ENCODE measurements at places on chromosomes 1 and 21.

DNA sequence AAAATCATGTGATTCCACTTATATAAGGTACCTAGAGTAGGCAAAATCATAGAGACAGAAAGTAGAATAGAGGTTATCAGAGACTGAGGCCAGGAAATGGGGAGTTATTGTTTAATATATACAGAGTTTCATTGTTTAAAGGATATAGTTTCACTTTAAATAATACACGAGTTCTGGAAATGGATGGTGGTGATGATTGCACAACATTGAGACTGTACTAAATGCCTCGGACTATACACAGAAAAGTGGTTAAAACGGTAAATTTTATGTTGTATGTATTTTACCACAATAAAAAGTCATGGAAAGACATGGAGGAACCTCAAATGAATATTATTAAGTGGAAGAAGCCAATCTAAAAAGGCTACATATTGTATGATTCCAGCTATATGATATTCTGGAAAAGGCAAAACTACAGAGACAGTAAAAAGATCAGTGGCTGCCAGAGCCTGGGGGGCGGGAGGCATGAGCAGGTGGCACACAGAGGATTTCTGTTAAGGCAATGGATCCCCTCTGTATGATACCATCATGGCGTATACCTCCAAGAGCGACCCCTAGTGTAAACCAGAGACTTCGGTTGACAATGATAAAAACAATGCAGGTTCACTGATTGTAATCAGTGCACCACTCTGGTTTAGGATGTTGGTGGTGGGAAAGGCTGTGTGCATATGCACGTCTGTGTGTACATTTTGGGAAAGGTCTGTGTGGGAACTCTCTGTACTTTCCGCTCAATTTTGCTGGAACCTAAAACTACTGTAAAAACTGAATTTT is 7.5 kb downstream of the C1orf198 start:
- DNase-seq: no peak

DNA sequence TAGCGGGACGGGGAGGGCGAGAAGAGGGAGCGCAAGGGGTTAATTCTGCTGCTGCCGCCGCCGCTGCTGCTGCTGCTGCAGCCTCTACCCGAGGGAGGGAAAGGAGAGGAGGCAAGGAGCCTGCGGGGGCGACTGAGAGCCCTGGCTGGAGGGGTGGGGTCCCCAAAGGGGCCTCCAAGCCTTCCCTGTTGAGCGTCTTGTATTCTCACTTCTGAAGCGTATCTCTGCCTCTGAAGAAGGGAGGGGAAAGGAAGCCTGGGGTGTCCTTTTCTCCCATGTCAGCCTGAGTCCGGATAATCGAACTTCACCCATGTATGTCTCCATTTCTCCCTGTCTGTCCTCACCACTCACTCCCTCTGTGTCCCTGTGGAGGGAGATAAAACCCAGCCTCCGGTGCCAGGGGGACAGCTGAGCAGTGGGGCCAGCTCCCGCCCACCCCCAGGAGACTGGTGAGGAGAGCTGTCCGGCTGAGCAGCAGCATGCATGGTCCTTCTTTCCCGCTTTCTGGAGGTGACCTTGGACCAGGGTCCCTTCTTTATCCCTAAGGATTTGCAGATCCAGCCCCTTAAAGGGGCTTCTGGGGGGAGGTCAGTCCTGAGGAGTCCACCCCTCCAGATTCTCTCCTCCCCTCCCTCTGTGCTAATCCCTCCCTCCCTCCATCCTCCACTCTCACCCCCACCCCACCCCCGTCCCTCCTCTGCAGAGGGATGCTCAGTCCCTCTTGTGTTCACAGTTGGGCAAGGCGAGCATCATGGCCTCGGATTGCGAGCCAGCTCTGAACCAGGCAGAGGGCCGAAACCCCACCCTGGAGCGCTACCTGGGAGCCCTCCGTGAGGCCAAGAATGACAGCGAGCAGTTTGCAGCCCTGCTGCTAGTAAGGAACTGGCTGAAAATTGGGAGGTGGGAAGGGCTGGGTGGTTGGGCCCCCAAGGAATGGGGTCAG is 1.0 kb downstream of the NCDN start:
- no peak for DNase-seq

DNA sequence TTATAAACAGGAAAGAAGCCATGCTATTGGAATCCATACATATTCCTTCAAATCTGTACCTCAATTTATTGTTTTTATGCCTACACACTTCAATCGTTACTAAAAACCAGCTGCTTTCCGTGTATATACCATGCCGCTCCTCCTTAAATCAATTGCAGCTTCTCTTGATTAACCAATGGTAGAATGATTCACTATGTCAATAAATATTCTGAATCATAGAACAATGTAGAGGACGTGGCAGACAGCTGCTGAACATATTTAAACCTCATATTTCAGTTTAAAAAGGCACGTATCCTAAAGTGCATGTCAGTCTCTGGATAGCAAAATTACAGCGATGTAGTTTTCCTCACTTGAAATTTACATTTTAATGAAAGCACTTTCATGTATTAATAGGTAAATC is 100.4 kb downstream of the MRPL39 start:
- no peak for DNase-seq

DNA sequence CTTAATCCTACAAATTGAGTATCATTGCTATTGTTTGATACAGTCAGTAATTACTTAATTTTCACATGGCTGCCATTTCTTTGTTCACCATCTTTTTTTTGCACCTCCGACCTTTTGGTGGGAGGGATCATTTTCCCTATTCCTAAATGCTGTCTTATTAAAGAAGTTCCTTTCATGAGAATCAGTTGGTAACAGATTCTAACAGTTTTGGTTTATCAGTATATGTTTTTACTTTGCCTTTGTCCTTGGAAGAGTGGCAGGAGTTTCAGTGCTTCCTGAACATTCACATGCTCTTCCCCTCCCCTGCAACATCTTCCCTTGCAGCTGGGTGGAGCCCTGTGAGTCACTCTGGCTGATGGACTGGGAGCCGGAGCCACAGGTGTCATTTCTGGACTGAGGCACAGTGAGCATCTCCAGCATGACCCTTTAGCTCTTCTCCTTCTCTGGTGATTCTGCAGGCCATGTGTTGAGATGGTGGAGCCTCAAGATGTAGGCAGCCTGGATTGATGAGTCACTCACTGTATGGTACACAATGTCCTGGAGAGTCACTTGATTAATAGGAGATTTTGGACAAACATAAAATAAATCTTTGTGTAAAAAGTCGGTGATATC is 217.7 kb downstream of the URB2 start:
- DNase-seq: no peak

- DNase-seq: no peak
Measured at GRCh38 chr1:100930494-100930893, 34.6 kb downstream of the SLC30A7 start.

DNA sequence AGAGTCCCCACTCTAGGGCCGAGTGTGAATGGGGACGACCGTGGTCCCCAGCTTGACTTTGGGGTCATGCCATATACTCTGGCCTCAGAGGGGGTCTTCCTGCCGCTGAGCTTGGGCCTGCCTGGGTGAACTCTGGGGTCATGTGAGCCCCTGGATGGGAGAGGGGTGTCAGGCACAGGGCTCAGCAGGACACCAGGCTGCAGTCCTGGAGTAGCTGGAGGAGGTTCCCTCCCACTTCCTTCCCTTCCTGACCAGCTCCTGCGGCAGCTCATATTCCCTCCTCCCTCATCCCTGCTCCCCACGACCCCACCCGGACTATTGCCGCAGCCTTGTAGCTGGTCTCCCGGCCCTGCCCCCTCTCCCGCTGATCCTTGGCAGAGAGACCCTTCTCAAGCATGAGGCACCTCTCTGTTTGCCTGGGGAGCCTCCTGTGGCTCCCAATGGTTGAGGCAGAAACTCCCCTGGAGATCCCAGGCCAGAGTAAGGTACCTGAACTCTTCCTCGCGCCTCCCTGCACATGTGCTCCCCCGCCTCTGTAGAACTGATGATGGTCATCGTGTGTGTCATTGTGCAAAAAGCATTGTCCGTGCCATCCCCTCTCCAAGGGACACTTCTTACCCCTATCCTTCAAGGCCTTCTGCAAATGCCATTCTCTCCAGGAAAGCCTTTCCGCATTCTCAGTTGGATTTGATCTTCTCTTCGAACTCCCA is 1.8 kb downstream of the TNFRSF1B start:
- no peak for DNase-seq

- no peak for DNase-seq
Measured at GRCh38 chr1:187665483-187665882, 836.7 kb downstream of the PLA2G4A start.

DNA sequence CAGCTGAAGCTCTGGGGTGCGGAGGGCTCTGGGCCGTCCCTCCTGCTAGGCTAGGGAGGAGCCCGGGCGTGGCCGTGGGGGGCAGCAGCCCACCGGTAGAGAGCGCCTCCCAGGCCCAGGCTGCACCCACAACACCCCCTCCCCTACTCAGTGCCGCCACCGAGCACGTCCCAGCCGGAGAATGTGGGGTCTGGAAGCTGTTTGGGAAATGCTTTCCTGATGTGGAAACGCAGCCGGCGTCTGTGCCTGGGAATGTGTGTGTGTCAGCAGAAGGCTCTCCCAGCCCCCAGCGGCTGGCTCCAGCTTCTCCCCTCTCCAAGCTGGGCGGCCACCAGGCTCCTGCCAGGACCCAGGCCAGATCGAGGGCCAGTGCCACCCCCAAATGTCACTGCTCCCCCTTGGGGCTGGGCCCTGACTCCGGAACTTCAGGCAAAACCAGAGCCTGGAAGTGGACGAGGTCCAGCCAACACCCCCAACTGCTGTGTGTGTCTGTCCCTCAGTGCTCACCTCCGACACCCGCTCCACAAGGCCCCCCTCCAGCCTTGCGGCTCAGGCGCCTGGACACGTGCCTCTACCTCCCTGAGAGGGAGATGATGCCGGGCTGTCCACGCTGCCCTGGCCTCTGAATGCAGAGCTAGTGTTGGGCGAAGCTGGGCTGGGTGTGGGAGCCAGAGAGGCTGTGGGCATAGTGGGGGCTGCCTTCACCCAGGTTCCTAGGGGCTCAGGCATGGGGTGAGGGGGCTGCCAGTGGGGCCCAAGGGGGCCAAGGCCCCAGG is 74.7 kb downstream of the MEGF6 start:
- no peak for DNase-seq

GRCh38 chr1:112935461-112936111 is 20.4 kb downstream of the SLC16A1 start:
- DNase-seq: no peak

- no peak for DNase-seq
Measured at GRCh38 chr1:204960306-204961125, 82.5 kb upstream of the CNTN2 start.

- peak; percentile 66 for DNase-seq
Measured at GRCh38 chr1:21324368-21325141, 34.3 kb upstream of the ECE1 start.

DNA sequence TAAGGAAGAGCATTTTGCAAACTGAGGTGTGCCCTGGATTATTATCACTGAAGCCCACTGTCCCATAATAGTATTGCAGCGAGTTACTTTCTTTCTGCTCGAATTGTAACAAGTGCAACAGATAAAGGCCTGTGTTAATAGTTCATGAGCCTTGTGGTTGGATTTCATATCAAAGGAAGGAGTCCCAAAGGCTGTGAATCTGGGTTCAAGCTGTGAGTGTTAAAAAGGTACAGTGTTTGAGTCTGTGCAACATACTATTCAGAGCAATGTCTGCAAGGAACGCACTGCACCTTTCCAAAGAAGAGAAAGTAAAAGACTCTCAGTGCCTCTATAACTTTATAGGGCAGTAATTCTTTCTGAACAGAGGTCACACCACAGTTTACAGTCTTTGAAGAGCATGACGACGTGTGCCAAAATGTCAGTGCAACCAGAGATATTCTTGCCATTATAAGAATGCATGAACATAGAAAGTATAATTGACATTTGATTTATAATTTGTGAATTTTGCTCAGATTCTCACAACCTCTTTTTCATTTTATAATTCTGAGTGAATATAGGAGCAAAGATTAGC is 79.1 kb downstream of the CDC7 start:
- no peak for DNase-seq

GRCh38 chr21:35309316-35309715 is 260.2 kb upstream of the RUNX1 start:
- DNase-seq: no peak

GRCh38 chr21:38438462-38438893 is 59.8 kb downstream of the ERG start:
- DNase-seq: no peak

GRCh38 chr1:69791311-69791710 is 223.6 kb downstream of the LRRC7 start:
- DNase-seq: no peak

- no peak for DNase-seq
Measured at GRCh38 chr1:209618756-209619420, 33.3 kb downstream of the LAMB3 start.

- peak; percentile 68 for DNase-seq
Measured at GRCh38 chr21:45542242-45542666, at the start of gene SLC19A1. Gene SLC19A1, minus strand, starts transcription at chr21:45542440. Its CDS starts 4,481 bp downstream, at chr21:45537959.
